ENCODE measurements at places on chromosomes 1 and 21.
A peak's percentile ranks its signal among the peaks of the same experiment; 100 is the strongest.

- no peak for DNase-seq
Measured at GRCh38 chr1:228825840-228826484, 90.7 kb downstream of the RHOU start.

DNA sequence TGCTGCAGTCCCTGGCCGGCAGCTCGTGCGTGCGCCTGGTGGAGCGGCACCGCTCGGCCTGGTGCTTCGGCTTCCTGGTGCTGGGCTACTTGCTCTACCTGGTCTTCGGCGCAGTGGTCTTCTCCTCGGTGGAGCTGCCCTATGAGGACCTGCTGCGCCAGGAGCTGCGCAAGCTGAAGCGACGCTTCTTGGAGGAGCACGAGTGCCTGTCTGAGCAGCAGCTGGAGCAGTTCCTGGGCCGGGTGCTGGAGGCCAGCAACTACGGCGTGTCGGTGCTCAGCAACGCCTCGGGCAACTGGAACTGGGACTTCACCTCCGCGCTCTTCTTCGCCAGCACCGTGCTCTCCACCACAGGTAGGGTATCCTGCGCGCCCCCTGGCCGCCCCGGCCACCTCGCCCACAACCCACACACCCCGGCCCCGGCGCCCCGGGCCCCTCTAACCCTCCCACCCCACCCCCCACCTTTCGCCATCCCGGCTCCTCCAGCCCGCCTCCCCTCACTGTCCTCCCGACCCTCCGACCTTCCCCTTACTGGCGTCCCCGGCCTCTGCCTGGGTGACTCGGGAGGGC is 352 bp downstream of the KCNK1 start:
- peak; percentile 45 for DNase-seq

DNA sequence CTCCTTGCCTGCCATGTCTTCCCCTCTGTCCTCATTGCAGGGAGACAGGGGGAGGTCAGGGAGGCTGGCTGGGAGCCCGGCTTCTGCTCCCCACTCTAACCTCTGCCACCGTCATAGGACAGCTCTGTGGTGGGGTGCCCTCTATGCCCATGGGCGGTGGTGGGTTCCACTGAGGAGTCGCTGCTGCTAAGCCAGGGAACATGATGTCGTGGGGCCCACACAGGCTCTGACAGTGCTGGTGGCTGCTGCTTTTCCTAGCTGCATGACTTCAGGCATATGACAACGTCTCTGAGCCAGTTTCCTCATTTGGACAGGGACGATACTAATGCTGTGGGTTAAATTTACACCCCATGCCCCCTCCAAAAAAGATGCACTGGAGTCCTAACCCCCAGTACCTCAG is 14.7 kb downstream of the KCNA10 start:
- no peak for DNase-seq

DNA sequence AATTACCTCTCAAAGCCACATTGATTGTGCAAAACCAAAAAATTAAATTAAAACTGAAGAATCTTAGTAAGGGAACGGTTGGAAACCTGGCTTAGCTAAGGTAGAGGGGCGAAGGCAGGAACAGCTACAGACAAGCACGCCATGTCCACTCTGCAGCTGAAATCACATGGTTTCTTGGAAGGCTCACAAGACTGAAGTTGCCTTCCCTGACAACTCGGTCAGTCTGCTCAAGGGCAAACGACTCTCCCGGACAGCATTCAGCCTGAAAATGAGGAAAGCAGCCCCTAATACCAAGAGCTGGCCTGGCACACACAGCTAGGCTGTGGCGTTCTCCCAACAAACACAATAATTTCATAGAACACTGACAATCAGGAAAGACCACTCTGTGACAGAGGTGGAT is 22.7 kb upstream of the BECN2 start:
- DNase-seq = no peak

DNA sequence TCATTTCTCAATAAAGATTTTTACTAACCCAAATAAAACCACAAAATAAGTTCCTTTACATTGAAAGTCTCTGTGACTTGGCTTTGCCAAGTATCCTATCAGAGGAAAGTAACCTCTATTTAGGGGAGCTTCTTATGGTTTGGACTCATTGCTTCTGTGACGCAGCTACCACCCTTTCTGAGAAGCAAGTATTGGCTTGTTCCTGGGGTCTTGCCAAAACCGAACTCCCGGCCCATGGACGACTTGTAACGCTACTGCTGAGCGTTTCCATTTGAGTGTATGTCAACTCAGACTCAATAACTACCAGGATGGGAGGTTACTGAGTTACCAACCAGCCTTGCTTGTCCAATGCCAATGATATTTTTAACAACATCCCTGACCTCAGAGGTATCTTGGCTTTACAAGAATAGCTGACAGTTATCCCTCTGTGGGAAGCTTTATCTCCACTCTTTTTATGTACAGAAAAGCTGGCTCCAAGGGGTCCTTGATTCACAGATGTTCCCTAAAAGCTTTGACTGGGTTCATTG is 911.9 kb downstream of the TTLL7 start:
- no peak for DNase-seq

DNA sequence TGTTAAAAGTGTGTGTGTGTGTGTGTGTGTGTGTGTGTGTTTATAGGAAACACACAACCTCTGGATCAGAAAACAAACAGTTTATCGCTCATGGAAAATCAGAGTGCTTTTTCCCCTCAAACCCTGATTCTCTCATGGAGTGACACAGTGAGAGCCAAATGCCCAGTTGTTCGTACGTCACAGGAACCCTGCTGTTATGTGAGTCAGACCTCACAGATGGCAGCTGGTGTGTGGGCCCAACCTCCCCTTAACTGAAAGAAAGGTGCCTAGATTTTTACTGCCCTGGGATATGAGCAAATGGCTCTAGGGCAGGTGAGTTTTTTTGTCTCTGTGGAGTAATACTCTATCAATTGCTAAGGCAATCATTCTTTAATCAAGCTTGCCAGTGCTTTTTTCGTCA is 1788.1 kb downstream of the BRINP3 start:
- DNase-seq = peak; percentile 73

GRCh38 chr1:34590211-34590623 is 164.6 kb upstream of the GJB5 start:
- DNase-seq = no peak

GRCh38 chr1:7589080-7589735 is 181.9 kb upstream of the VAMP3 start:
- no peak for DNase-seq

- no peak for DNase-seq
Measured at GRCh38 chr1:179744401-179745130, 1.5 kb downstream of the FAM163A start.

GRCh38 chr1:116334015-116334547 is 39.0 kb upstream of the ATP1A1 start:
- DNase-seq = no peak

- no peak for DNase-seq
Measured at GRCh38 chr1:200962631-200963030, 60.9 kb downstream of the KIF21B start.

GRCh38 chr1:170470121-170470520 is 61.8 kb upstream of the GORAB start:
- DNase-seq = peak; percentile 25

- DNase-seq = no peak
Measured at GRCh38 chr1:59697150-59697800, 117.5 kb upstream of the HOOK1 start.

- DNase-seq = no peak
Measured at GRCh38 chr1:115098979-115099692, 9.8 kb upstream of the TSPAN2 start.

- DNase-seq = no peak
Measured at GRCh38 chr1:45894331-45894730, 90.9 kb downstream of the MAST2 start.

- no peak for DNase-seq
Measured at GRCh38 chr1:199223936-199224335, 585.1 kb downstream of the PTPRC start.

- no peak for DNase-seq
Measured at GRCh38 chr1:241724741-241725356, 72.8 kb downstream of the WDR64 start.

DNA sequence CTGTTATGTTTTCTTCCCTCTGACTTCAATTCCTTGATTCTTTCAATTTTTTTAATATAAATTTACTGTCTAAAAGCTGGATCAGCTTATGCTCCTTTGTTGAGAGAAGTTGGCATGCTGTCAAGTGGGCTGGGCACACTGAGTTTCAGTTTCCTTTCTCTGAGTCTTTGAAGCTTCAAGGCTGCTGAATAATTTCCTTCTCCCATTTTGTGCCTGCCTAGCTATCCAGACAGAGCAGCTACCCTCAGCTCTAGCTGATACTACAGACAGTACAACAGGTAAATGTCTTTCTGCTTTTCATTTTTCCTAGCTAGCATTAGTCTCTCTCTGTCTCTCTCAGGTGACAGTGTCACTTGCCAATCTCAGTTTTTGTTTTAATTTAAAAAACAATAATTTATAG is at the start of gene IFI44:
Gene IFI44, plus strand, starts transcription at position 204 of the 400 bp plus-strand sequence. CDS start 365 bp downstream, outside the sequence.
- peak; percentile 71 for DNase-seq

DNA sequence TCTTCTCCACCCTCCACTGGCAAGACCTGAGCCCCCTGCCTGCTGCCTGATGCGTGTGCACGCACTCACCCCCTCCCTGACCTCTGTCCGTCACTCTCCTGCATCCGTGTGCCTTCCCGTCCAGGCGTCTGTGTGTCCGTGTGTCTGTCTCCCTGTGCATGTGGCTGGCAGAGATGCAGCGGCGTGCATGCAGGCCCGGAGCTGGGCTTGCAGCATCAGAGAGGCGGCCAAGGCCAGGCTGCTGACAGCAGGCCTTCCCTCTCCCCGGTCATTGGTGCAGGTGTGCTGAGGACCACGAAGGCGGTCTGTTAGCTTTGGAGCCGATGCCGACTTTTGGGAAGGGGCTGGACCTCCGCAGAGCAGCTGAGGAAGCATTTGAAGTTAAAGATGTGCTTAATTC is 22.8 kb upstream of the ARHGEF16 start:
- DNase-seq = no peak

DNA sequence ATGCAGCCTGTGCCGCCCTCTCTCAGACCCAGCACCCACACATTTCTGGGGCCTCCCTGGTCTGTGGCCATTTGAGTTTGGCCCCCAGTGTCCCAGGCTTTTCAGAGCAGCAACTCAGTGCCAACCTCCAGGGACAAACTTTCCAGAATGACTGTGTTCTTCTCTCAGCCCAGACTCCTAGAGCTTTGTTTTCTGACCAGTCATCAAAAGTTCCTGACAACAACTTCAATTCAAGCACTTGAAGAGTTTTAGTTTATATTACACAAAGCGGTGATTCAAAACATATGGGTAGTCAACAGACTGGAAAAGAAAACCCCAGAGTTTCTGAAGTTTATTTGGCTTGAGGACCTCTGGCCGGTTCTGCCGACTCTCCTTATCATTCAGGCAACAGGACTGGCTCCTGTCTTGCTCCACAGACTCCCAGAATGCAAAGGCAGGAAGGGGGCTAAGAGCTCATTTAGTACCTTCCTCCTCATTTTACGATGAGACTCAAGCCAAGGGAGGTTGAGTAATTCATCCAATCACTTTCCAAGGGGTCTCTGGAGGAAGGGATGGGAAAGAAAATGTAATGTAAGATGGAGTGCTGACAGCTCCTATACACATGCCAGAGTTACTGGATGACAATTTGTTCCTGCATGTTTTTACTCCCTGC is 27.0 kb upstream of the TIAM1 start:
- DNase-seq = no peak

GRCh38 chr1:62299426-62300200 is 19.6 kb downstream of the KANK4 start:
- no peak for DNase-seq

GRCh38 chr1:87814573-87814972 is 485.9 kb downstream of the LMO4 start:
- DNase-seq = no peak

GRCh38 chr1:224182866-224183590 is at the start of gene DEGS1:
TSS of gene DEGS1 (plus strand) at chr1:224183240. CDS start at chr1:224183337, 97 bp downstream.
- peak; percentile 76 for DNase-seq

GRCh38 chr1:182841368-182841988 is 2.3 kb downstream of the DHX9 start:
- no peak for DNase-seq

GRCh38 chr1:209647156-209647555 is 5.1 kb downstream of the LAMB3 start:
- no peak for DNase-seq

GRCh38 chr1:100988121-100988520 is 37.5 kb downstream of the DPH5 start:
- no peak for DNase-seq

DNA sequence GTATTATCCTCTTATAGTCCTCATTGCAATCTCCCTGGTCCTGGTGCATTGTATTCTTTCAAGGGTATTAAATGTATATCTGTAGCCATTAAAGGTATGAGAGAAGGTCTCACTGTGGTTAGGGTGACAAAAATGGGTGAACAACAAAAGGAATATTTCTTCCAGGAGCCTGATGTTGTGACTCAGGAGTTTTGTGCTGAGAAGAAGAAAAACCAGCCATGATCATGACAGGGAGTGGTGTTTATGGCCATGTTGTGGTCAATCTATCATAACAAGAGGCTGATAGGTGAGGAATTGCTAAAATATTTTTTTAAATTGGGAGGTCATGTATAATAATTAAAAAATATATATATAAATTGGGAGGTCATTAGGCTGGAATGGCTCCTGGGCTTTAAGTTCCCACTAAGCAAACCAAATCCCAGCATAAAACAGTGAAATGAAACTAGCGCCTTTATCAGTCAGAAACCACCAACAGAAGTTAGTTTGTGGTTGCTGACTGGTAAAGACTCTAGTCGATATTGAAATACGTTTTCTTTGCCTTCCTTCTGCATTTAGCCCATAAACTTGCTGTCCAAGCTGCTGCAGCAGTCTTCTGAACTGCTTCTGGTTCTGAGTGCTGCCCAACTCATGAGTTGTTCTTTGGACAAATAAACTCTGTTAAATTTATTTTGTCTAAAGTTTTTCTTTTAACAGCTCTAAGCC is 60.3 kb downstream of the TBX19 start:
- DNase-seq = no peak

DNA sequence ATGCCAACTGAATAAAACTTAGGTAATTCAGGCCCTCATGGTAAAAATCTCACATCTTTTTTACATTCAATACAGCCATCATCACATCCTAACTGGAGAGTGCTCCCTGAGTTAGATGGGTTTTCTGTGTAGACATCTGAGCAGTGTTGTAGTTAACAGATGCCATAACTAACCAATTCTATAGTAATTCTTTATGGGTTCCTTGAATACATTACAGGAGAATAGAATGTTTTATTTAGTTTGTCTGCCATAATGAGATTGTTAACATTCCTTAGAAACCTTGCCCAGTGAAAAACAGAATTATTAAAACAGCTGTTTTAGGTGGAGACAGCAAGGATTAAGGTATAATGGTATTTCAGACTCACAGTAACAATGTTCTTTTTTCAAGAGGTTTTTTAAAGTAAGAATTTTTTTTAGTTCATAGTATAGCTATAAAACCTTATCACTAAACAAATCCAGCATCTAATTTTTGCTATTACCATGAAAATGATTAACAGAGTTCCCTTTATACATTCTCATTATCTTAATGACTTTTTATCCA is 95.3 kb downstream of the ATP5PO start:
- no peak for DNase-seq

- DNase-seq = no peak
Measured at GRCh38 chr1:232555494-232556210, 74.3 kb downstream of the SIPA1L2 start.

DNA sequence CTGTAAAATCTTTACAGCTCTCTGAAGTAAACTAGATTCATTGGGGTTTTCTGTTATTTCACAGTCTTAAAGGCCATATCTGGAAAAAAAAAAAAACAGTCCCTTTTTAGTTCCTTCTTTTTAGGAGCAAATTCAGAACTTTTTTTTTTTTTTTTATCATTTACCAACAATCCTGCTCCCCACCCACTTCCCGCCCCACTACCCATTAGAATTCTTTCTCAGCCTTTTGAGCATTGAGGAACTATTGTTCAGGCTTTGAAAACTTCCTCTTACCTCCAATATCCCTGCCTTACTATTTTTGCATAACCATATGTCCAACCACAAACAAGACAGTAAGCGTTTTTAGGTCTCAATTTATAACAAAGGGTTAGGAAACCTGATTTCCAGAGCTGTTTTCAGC is 330.1 kb downstream of the PLPP3 start:
- DNase-seq = no peak
